ENCODE measurements at places on chromosomes 2 and 18.

- DNase-seq, result no peak
Observed at GRCh38 chr2:58158481-58158880, 82.6 kb downstream of the FANCL start.

DNA sequence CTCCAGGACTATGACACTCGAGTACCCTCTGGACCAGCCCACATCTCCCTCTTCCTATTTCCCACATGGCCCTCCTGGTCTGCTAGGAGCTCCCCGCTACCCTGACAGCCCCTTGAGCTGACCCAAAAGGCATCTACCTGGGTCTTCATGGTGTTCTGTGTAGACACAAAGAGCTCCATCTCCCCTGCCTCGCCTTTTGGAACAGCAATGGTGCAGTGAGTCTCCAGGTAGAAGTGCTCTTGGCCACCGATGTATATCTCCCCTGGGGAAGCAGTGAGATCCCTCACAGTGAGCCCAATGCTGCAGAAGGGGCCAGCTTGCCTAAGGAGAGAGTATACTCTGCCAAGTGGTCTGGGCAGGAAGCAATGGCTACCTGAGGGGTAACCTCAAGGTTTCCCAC is 47.8 kb downstream of the XDH start:
- no peak for DNase-seq

GRCh38 chr18:68439642-68440041 is 275.3 kb downstream of the TMX3 start:
- no peak for DNase-seq

GRCh38 chr18:9631814-9632496 is 17.6 kb upstream of the PPP4R1 start:
- no peak for DNase-seq

GRCh38 chr2:134243244-134243643 is 10.6 kb upstream of the MGAT5 start:
- no peak for DNase-seq

GRCh38 chr2:20635675-20636584 is 15.0 kb downstream of the HS1BP3 start:
- DNase-seq, result no peak

All from HS-27A (cell line).